Endodermal cell (in vitro differentiated cells): ENCODE measurements at places on chromosomes 5 and 9.
A peak's percentile ranks its signal among the peaks of the same experiment; 100 is the strongest.

DNA sequence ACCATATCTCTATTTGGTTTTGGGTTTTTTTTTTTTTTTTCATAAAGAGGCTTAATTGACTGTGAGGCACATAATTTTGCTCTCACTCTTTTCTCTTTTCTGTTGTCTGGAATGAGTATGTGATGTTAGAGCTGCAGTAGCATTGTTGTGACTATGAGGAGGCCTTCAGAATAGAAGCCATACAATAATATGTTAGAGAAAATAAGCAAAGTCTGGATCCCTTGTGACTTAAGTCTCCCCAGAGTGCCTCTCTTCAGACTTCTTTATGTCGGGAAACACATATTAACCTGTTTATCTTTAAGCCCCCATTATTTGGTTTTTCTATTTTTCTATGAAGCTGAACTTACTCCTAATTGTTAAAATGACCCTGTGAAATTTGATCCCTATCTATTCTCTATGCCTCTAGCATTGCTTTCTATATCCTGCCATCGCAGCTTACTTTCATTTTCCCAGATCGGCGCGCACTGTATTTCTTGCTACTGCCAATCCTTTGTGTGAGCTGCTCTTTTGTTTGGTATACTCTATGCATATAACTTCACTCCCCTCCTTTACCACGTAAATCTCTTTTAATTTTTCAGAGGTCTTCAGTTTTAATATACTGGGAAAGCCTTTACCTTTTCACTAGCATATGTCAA is 372.5 kb upstream of the KCNN2 start:
- DNase-seq = no peak

DNA sequence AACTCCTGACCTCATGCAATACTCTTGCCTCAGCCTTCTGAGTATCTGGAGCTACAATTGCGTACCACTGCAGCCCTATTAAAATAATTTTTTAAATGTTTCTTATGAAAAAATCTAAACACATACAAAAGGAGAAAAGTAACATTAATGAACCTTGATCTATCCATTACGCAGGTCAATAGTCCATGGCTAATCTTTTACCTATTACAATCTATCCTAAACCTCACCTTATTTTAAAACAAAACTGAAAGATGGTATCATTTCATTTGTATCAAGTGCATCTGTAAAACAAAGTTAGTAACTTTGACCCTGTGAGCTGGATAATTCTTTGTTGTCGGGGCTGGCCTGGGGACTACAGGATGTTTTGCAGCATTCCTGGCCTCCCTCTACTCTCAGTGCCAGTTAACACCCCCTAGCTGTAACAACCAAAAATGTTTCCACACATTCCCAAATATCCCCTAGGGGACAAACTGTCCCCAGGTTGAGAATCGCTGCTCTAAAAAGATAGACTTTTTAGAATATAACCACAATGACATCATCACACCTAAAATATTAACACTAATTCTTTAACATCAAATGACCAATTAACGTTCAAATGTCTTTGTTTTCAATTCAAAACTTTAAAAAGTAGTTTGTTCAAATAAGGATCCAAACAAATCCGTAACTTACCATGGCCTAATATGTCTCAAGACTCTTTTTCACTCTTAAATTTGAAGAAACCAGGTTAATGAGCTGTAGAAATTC is 54.8 kb downstream of the RNF38 start:
- DNase-seq = peak; percentile 64

- DNase-seq = no peak
Observed at GRCh38 chr9:93161786-93162562, 22.0 kb upstream of the WNK2 start.

DNA sequence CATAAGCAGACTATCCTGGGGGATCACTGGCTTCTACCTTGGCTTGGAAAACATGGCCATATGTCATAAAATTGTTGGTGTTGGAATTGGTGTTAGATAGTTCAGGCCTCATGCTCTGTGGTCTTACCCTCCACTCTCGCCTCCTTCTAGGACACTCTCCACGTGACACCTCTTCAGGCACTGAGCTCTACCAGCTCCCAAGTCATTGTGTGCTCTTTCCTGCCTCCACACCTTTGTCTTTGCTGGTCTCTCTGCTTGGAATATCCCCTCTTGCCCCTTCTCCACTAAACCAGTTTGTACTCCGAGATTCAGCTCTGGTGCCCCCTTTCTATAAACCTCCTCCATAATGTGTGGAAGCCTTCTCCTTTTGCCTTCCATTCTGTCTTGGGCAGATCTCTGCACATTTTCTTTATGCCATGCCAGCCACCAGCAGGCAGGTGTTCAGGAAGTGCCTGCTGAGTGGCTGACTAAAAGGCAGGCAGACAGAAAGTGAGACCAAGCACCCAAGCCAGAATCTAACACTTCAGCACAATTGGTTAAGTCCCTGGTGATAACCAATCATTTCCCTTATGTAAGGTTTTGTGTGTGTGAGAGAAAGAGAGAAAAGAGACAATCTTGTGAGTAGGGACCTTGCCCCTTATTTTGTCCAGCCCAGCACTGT is 37.7 kb downstream of the SAR1B start:
- DNase-seq = peak; percentile 44

- DNase-seq = no peak
Observed at GRCh38 chr5:14410394-14411201, 171.0 kb upstream of the OTULINL start.

- DNase-seq = peak; percentile 76
Observed at GRCh38 chr5:107809201-107810034, 138.7 kb upstream of the EFNA5 start.
